Activated T-cell treated with anti-CD3 and anti-CD28 coated beads, Interleukin-2, amount 50 U/mL, for 48 hours (primary cell): ENCODE measurements at places on chromosomes 16 and 17.
A peak's percentile ranks its signal among the peaks of the same experiment; 100 is the strongest.

GRCh38 chr17:28327709-28328108 is 7.6 kb downstream of the IFT20 start:
- no peak for DNase-seq

DNA sequence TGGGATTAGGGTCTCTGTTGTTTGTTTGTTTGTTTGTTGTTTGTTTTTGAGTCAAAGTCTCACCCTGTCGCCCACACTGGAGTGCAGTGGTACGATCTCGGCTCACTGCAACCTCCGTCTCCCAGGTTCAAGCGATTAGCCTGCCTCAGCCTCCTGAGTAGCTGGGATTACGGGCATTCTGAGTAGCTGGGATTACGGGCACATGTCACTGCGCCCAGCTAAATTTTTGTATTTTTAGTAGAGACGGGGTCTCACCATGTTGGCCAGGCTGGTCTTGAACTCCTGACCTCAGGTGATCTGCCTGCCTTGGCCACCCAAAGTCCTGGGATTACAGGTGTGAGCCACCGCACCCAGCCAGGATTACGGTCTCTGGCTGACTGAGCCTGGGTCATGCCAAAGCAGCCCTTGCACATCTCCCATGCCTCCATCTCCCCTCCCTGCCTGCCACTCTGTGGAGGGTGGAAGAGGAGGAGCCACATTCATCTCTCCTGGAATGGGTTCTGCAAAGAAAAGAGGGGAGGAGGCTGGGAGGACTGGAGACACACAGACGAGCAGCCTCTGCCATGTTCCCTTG is 59.2 kb downstream of the BEAN1 start:
- peak; percentile 7 for DNase-seq

GRCh38 chr17:47762728-47763127 is 29.7 kb downstream of the TBX21 start:
- DNase-seq = no peak

GRCh38 chr17:62627219-62627903 is at the start of gene MRC2:
Gene MRC2, plus strand, starts transcription at chr17:62627670. Its CDS starts 133 bp downstream, at chr17:62627803.
- peak; percentile 66 for DNase-seq

DNA sequence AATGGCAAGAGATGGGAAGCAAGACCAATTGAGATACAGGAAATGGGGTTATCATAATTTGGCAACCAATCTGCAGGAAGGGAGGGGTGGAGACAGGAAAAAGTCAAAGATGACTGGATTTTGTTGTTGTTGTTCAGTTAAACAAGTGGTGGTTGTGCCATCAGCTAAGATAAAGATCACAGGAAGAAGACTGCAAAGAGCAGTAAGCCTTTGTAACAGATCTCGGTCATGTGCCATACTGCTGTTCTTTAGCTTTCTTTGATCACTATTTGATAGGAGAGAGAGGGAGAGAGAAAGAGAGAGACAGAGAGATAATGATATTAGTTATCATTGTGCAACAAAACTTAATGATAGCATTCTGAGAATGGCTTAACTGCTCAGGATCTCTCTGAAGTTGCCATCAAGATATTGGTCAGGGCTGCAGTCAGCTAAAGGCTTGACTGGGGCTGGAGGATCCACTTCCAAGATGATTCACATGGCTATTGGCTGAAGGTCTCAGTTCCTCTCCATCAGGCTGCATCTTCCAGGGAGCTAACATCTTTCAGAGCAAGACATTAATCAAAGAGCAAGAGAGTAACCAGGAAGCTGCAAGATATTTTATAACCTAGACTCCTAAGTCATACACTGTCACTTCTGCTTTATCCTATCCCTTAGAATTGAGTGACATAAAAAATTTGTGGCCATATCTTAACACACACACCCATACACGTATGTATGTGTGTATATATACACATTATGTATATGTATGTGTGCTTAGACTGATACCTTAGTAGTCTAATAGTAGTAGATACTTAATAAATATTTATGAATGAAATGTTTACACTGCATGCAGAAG is 405.0 kb downstream of the SHISA9 start:
- DNase-seq = no peak

DNA sequence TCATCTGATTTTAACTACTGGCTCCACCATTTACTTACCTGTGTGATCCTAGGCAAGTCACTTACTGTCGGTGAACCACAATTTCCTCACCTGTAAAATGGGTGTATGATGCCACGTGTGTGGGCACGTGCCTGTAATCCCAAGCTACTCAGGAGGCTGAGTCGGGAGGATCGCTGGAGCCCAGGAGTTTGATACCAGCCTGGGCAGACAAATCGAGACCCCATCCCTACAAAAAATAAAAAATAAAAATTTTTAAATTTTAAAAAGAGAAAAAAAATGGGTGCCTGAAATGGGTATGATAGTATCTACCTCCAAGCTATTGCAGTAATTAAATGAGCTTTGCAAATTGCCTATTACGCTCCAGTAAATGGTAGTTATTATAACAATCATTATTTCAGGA is 225.3 kb downstream of the CCDC182 start:
- DNase-seq = no peak

DNA sequence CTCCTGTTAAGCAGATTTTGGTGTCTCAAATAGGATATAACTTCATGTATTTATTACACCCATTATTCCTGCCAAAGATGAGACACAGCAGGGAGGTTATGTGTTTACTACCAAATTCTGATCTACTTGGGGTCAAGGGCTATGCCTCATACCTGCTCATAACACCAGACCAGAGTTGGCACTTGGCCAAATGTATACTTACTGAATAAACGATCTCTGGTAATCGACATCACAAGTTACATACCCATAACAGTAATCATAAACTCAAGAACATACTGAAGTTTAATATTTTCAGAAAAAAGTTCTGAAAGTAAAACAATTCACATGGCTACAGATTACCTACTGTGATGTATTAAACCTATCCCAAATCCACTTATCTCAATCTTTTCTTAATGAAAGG is 2.9 kb downstream of the TMEM170A start:
- no peak for DNase-seq

DNA sequence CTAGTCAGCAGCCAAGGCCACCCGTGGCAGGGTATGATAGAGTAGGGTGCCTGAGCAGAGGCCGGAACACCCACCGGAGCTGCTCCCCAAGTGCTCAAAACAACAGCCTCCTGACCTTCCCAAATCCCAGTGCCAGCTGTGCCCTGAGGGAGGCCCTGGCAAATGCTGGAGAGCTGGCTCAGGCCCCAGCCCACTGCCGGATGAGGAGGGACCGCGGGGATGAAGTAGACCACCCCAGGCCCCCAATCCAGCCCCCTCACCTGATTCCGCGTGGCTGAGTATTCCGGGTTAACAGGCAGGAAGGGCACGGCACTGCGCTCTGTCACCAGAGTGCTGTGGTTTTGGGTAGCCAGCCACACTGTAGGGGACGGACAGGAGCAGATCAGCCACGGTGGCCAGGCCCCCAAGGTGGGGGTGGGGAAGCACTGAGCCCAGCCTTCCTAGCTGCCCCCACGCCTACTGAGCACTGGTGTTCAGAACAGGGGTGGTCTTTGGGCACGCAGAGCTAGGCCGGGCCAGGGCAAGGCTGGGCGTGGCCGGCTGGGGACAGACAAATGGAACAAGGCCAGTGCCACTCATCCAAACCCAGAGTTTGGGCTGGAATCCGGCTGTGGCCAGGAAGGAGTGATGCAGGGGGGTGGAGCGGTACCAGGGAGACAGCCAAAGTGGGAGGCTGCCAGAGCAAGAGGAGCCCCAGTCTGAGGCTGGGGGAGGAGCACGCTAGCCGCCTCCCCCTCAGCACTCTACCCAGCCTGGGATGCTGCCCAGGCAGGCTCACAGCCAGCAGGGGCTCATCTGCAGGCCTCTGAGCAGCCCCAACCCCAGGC is 9.1 kb downstream of the TP53I13 start:
- DNase-seq = no peak

DNA sequence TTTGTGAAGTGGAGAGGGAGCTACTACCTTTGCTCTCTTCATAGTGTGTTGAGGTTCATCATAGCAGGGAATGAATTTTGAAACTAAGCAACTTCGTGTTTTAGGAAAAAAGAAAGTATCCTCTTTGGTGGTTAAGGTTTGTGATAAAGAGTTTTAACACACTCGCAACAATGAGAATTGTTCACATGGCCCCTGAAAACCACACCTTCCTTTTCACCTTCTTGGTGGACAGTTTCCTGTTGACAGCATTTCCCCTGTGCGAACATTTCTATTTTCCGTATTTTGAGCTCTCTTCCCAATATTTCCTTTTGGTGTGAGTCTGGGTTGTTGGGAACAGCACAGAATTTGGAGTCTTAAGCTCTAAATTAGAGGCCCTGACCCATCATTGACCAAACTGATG is 3.8 kb downstream of the OR4D2 start:
- no peak for DNase-seq

- DNase-seq = no peak
Measured at GRCh38 chr16:70685061-70685937, 554 bp downstream of the MTSS2 start.

DNA sequence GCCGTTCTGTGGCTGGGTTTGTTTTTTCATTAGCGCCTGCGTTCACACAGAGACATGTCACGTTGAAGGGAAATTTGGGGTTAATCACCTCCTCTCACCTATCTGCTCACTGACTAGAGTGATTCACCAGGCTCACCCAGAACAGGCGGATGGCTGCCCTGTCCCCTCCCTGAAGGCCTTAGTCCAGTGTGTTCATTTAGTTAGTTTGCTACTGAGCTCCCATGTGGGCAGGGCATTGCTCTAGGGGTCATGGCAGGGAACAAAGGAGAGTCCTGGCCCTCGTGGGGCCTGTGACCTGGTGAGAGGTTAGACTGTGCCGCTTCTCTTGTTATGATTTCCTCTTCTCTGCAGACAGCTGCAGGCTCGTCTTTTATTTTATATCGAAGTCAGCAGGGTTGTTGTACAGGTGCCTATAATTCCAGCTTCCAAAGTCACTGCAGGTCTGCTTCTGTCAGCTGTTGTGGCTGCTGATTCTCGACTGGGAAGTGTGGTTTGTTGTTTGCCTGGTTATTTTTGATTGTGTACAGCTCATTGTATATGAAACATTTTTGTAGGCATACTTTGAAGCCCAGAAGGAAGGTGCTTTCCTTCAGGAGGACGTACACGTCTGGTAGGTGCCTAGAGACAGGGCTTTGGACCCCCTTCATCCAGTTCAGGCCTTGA is 73.4 kb upstream of the GSE1 start:
- DNase-seq = no peak

- DNase-seq = no peak
Measured at GRCh38 chr17:74637265-74637664, 13.7 kb upstream of the CD300E start.

- DNase-seq = peak; percentile 77
Measured at GRCh38 chr17:43360376-43360738, 38.4 kb upstream of the ARL4D start.

DNA sequence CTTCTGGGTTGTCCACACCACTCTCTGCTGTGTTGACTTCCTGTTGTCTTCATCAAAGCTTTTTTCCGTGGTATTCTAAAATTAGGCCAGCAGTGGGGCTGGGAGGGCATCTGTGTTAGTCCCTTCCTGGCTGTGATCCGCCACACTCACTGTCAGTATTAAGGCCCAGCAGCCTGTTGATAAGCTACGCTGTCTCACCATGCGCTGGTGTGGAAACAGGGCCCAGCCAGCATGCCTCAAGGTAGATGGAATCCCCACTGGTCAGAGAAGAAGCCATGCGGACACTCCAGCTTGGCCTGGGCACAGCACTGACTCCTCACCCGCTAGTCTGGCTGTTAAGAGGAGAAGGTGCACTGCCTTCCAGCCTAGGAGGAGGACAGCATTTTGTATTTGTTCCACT is 11.4 kb downstream of the CDR2L start:
- no peak for DNase-seq

GRCh38 chr16:29688172-29688571 is 9.2 kb downstream of the QPRT start:
- no peak for DNase-seq

DNA sequence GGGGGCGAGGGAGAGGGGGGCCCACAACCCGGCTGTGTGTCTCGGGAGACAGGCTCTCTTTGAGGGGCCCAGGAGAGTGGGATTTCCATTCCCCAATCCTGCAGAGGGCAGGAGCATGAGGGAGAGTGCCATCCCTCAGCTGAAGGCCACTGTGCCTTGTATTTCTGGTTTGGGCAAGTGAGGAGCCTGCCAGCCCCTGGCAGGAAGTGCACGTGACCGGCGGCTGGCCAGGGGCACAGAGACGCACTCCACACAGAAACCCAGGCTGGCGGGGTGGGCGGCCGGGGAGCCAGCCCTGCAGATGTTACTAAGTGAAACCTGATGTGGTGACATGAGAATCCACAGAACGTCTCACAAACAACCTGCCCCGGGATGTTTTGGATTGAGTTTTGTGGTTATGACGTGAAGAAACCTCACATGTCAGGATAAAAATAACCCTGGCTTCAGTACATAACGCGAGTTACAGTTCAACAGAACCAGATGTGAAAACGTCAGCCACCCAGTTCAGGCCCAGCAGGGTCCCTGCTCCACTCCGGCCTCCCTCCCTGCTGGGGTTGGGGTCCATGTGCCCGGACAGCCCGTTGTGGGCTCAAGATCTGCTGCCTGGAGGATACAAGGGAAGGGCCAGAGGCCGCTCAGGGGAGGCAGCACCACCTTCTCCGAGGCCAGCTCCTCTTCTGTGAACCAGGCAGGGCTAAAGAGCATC is 51.7 kb upstream of the MTSS2 start:
- peak; percentile 88 for DNase-seq

DNA sequence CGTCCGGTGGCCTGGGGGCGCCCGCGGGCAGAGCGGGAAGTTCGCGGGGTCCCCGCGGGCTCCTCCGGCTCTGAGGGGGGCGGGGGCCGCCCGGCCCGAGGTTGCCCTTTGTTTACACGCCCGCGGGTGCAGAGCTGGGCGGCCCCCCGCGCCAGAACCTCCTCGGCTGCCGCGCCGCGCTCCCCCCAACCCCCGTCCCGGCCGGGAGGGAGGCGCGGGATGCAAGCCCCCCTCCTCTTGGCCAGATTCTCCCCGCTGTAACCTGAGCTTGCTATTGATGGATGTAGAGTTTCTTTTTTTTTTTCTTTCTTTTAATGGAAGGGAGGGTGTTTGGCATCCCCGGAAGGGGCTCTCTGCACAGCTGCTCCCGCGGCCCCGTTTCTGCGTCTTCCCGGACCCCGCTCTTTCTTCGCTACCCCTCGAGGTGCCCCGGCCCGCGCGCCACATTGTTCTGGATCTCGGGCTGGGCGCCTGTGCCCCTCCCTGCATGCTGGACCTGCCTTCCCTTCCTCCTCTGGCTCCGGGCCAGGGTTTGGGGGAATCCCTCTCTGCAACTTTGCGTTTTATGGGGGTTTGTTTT is 646 bp downstream of the CBX2 start:
- DNase-seq = no peak

DNA sequence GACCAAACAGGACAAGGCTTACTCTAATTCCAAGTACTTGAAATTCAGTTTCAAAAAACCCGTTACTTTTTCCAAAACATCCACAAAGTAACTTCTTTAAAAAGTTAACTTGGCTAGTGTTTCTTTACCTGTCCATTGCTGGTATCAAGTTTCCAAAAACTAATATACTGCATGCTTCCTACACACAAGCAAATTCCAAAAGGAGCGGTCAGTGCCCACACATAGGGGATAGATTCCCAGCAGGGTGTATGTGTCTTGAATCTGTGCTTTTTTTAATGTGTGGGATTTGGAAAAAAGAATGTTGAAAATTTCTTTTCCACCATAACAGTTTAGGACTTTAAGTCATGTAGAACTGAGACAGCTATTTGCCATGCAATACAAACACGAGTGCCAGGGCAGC is 367.8 kb upstream of the SOX9 start:
- DNase-seq = no peak

GRCh38 chr17:17726458-17727060 is 45.3 kb downstream of the RAI1 start:
- DNase-seq = no peak
